SHP77 (cell line): ENCODE measurements at places on chromosomes 1 and 21.

GRCh38 chr21:34367320-34367935 lies 3.6 kb downstream of the KCNE2 start:
- DNase-seq: peak; percentile 39

GRCh38 chr1:81380436-81380835 lies 420.3 kb upstream of the ADGRL2 start:
- no peak for DNase-seq

GRCh38 chr1:24319962-24320361 lies 805 bp downstream of the GRHL3 start:
- no peak for DNase-seq

GRCh38 chr1:20486457-20487235 lies 636 bp upstream of the CAMK2N1 start:
- peak; percentile 73 for DNase-seq

DNA sequence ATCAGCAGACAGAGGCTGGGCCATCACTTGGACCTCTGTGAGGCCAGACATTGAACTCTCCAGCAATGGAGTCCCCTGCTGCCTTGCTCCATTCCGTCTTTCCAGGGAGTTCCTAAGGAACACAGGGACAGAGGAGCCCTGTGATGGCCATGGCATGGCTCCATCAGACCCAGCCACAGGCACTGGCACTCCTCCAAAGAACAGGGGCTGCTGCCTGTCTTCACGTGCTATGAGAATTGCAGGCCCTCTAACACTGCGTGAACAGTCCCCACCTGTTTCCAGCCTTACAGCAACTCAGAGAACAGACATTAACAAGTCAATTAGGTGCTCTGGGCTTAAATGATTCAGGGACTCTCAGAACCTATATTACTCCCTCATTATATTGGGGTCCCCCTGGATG lies 140.8 kb downstream of the ASTN1 start:
- DNase-seq: no peak
